ENCODE measurements at places on chromosomes 6 and 20.

DNA sequence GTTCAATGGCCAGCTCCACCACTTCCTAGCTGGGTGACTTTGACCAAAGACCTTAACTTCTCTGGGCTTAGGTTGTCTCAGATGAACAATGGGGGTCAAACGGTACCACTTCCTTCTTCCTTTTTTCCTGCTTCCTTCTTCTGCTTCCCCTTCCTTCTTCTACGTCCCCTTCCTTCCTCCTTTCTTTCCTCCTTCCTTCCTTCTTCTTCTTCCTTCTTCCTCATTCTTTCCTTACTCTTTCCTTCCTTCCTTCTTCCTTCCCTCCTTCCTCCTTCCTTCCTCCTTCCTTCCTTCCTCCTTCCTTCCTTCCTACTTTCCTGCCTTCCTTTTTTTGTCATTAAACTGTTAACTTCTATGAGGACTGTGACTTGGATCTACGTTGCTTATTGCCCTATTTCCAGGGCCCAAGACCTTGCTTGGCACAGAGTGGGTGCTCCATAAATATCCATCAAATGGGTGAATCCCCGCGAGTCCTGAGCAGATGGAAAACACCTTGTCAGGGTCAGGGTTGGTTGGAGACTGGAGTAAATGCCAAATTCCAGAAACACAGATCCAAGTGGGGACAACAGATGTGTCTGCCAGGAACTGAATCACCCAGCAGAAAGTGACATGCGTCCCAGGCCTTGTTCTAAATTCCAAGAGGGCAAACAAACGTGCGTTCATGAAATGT lies 243.3 kb downstream of the PREX1 start:
- DNase-seq: no peak

DNA sequence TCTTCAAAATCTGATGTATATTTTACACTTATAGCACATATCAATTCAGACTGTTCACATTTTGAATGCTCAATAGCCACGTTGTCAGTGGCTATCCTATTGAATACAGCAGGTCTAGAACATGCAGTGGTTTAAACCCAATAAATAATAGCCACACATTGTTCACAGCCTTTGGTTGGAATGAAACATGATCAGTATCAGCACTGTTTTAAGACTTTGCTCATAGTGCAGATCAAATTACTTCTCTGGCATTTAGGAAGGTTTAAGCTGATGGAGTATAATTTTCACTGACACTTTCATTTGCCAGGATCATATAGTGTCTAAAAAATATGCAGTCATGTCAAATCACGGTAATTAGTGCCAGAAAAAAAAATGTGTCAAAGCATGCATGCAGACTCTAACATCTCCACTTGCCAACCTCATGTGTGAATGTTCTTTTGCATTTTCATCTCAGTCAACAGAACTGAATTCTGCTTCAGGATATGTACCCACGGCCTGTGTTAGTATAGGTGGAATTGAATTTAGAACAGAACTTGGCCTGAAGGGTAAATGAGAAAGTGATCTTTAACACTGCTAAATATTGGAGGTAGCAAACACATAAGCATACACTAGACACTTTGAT lies 184.1 kb downstream of the SLC24A3 start:
- DNase-seq: no peak

GRCh38 chr20:12924126-12924525 lies 84.6 kb upstream of the SPTLC3 start:
- DNase-seq: no peak

DNA sequence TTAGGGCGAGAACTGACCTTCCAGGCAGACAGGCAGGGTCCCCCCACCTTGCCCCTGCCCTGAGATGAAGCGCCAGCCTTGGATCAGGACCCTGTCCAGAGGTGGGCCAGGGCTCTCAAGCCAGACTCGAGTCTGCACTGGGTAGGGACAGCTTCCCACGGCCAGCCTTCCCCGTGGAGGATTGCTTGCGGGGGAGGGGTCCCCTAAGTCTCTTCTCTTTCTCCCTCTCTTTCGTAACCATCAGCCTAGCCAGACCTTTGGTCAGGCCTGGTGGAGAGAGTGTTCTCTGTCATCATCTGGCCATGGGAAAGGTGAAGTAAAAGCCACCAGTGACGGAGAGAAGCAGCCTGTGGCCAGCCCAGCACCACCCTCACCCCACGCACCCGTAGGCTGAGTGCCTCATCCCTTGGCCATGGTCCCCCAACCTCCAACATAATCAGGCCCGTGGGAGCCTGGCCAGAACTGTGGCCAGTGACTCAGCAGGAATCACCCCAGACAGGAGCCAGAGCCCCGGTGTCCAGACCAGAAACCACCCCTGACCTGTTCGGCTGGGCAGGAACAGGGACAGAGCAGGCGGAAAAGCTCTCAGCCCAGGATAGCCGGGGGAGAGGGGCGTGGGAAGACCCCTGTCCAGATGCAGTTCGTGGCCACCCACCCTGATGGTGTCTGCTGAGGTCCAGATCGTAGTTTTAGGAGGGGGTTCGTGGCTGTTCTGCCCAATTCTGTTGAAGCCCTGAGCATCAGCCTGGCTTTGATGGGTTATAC lies 47.1 kb downstream of the SNAI1 start:
- DNase-seq: no peak

Measured in CD4-positive, CD25-positive, alpha-beta regulatory T cell (primary cell).